ENCODE measurements at places on chromosomes 11 and 22. TPM values are rescaled to one million over a fixed set of nuclear protein-coding genes. Genes with fewer than 3 reads are reported as not detected.

ACTN3 gene
- polyA plus RNA-seq = 1.1 TPM

CRYBB1 gene
- 0.45 TPM for polyA plus RNA-seq

MS4A5 gene
- not detected for polyA plus RNA-seq

PHETA2 gene
- polyA plus RNA-seq = 10.0 TPM

CFAP300 gene
- polyA plus RNA-seq = 4.7 TPM

OMP gene
- not detected for polyA plus RNA-seq

ZFPL1 gene
- 26.0 TPM for polyA plus RNA-seq

CCDC15 gene
- polyA plus RNA-seq = 5.6 TPM

EXPH5 gene
- polyA plus RNA-seq = 6.3 TPM

PGA3 gene
- polyA plus RNA-seq = 0.18 TPM

MMP1 gene
- 0.23 TPM for polyA plus RNA-seq

CDKN1C gene
- 90.1 TPM for polyA plus RNA-seq

OTOG gene
- 0.83 TPM for polyA plus RNA-seq

RFPL1 gene
- polyA plus RNA-seq = 0.81 TPM

CRYBA4 gene
- not detected for polyA plus RNA-seq

LRRC56 gene
- polyA plus RNA-seq = 3.5 TPM

OR51B4 gene
- 0.35 TPM for polyA plus RNA-seq

SMTNL1 gene
- polyA plus RNA-seq = 0.47 TPM

NXPE4 gene
- polyA plus RNA-seq = not detected

CYB5R2 gene
- polyA plus RNA-seq = 32.8 TPM

MRGPRX4 gene
- not detected for polyA plus RNA-seq

CRYBB2 gene
- polyA plus RNA-seq = 0.42 TPM

FOLR2 gene
- polyA plus RNA-seq = 8.7 TPM

MICAL2 gene
- 7.1 TPM for polyA plus RNA-seq

F2 gene
- 0.68 TPM for polyA plus RNA-seq

RCOR2 gene
- polyA plus RNA-seq = 12.2 TPM

DEUP1 gene
- 1.4 TPM for polyA plus RNA-seq

OR51B5 gene
- 0.20 TPM for polyA plus RNA-seq

GSTT2 gene
- polyA plus RNA-seq = not detected

MAP6 gene
- polyA plus RNA-seq = 8.6 TPM

PGA5 gene
- 0.37 TPM for polyA plus RNA-seq

SCARF2 gene
- polyA plus RNA-seq = 15.7 TPM

CASTOR1 gene
- 8.3 TPM for polyA plus RNA-seq

OR5A1 gene
- polyA plus RNA-seq = 0.03 TPM

OR51E2 gene
- 1.3 TPM for polyA plus RNA-seq

HINFP gene
- 43.3 TPM for polyA plus RNA-seq

APOBEC3B gene
- 4.4 TPM for polyA plus RNA-seq

DRAP1 gene
- polyA plus RNA-seq = 65.8 TPM

BACE1-AS gene
- polyA plus RNA-seq = 29.2 TPM

C11orf16 gene
- polyA plus RNA-seq = 0.96 TPM

DDB1 gene
- 230 TPM for polyA plus RNA-seq

SEZ6L gene
- polyA plus RNA-seq = 0.10 TPM

TRIM51 gene
- not detected for polyA plus RNA-seq

CELSR1 gene
- 26.1 TPM for polyA plus RNA-seq

FOLH1 gene
- polyA plus RNA-seq = 21.4 TPM

CBLIF gene
- polyA plus RNA-seq = 0.20 TPM

Data from left kidney (tissue), 8 donors.